Activated CD4-positive, alpha-beta T cell treated with anti-CD3 and anti-CD28 coated beads for 36 hours (primary cell): ENCODE measurements at places on chromosomes 11 and 22.

DNA sequence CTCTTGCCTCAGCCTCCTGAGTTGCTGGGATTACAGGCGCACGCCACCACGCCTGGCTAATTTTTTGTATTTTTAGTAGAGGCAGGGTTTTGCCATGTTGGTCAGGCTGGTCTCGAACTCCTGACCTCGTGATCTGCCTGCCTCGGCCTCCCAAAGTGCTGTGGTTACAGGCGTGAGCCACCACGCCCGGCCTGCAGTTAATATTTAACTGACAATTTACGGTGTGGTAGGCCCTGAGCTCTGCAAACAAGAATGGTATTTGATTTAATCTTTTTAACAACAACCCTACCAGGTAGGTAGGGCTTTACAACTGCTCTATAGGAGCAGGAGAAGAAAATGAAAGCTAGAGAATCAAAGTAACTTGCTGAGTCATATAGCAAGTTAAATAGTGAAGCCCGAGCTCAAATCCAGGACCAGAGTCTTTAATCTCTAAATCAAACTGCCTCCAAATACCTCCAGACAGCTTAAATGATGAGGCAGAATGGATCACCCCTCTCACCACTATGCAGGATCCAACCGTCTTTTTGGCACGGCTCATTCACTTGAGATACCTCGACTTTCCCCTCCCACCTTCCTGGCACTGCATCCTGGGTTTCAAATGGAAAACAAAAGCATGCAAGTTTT, 9.4 kb downstream of the UEVLD start:
- peak; percentile 15 for DNase-seq

DNA sequence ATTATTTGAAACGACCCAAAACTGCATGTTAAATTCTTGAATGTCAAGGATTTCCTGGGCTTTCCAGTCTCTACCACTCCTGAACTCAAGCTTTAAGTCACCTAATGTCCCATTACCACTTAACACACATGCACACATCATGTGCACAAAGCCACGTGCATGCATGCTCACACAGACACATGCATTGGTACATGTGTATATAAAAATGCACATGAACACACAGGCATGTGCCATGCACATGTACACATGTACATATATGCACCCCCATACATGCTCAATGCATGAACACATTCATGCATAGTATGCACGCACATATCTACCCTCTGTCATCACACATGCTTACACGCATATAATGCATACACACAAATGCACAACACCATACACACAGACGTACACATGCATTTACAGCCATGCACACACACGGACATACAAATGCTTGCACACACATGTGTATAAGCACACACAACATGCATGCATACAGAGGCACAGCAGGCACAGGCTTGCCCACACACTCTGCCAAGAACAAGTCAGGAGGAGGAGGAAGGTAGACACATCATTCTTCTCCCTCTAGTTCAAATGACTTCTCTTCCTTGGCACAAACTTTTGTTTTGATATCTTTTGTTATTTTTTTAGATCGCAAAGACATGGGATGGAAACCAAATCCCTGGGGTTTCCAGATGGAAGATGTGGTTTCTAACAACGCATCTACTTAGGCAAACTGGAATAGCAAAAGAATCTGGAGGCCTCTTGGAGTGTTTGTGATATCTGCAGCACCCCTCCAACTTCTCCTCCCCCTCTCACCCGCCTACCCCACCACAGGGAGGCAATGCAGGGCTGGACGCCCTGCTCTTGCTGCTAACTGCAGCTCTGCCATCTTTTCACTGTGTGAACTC, 24.6 kb downstream of the RASD2 start:
- DNase-seq = no peak

DNA sequence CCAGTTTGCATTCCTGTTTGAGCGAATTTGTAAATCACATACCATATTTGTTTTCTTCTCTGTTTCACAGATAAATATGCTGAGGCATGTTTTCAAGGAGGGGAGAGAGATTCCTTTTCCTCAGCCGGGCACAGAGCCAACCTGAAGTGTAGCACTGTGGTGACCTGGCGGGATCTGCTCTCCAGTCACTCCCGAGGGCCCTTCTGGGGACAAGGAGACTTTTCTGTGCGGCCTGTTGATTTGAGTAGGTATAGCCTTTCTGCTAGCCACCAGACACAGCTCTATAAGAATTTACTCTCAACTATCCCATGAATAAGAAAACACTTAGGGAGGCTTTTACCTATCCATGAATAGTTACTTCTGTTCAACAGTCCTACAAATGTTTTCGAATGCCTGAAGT, 63.5 kb upstream of the FDX1 start:
- DNase-seq = no peak

GRCh38 chr11:44110231-44110679, 14.8 kb downstream of the EXT2 start:
- DNase-seq = peak; percentile 76

- DNase-seq = no peak
Observed at GRCh38 chr11:128300785-128301184, 286.6 kb downstream of the ETS1 start.

GRCh38 chr11:100727410-100727809, 40.3 kb downstream of the ARHGAP42 start:
- DNase-seq = no peak

GRCh38 chr22:44276706-44277356, 35.9 kb downstream of the SHISAL1 start:
- no peak for DNase-seq

DNA sequence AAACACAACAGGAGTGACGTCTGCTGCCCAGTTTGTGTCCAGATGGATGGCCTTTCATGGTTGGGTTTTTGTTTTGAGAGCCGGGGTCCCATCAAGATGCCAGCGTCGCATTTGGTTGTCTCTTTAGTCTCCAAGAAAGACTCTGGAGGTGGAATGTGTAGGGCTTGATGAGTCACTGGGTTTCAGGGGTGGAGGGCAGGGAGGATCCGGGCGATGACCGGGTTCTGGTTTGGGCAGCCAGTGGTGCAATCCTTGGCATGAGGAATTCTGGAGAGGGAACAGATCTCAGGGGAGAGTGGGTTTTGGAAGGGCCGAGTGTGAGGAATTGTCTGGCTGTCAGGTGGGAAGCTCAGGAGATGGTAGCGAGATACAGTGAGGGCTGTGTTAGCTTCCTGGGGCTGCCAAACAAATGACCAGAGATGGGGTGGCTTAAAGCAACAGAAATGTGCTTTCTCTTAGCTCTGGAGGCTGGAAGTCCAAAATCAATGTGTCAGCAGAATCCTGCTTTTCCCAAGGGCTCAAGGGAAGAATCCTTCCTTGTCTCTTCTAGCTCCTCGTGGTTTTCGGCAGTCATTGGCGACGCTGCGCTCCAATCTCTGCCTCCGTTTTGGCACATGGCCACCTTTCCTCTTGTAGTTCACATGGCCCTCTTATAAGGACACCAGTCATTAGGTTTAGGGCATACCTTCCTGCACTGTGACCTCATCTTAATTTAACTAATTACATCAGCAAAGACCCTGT, 26.4 kb upstream of the PPFIA1 start:
- no peak for DNase-seq

DNA sequence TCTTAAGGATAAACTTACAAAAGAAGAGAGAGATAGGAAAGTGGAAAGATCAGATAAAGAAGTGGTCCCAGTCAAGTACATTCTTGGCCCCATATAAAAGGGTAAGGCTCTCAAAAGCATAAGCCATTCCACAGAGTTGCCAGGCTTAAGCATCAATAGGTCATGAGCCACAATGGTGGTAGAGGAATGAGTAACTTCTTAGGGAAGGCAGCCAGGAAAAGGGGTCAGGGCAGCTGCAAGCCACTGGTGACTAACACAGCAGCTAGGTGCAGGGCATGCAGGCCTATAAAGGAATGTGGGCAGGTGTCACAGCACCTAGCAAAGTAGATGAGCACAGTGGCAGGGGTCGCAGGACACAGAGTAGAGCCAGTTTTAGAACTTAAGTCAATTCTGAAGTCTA, 302.6 kb upstream of the FAT3 start:
- DNase-seq = no peak

DNA sequence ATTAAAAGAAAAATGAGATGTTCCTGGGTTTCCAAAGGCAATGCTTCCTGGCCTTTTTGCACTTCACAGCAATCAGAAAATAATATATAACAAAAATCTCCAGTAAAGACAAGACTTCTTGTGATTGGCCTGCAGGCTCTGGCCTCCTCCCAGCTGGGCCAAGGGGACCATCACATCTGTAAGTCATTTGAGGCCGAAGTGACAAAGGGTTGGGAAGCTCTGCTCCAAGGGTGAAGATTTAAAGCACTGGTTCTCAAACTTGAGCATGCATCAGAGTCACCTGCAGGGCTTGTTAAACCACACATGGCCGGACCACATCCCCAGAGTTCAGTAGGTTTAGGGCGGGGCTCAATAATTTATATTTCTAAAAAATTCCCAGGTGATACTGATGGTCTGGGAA, 32.1 kb downstream of the ARFGAP2 start:
- no peak for DNase-seq

DNA sequence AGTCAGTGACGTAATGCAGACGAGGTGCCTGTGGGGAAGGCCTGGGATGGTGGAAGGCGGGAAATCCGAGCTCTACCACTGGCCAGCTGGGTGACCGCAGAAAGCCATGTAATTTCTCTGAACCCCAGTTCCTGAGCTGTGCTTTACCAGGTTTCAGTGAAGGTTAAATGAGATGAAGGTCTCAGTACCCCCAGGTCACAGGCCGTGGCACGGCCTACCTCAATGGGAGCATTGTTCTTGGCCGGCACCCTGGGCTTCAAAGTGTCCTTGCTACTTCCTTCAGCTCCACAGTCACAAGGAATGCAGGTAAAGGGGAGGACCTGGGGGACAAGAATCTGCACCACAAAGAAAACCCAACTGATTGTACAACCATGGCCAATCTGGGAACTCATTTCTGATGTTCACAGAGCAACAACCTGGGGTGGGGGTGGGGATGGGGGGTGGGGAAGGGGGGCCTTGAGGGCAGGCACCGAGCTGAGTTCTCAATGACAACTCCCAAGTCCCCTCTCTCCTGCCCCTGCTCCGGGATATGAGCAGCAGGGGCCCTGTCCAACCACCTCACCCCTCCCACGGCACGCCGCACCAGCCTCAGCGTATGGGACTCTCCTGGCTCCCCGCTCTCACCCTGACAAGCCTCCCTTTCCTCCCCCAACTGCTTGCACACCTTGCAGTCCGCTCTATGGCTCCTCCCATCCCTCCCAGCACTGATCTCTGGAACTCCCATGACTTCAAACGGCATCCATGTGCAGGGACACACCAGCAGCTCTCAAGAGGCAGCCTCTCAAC, 59.1 kb upstream of the ARFGAP3 start:
- no peak for DNase-seq

GRCh38 chr11:115220911-115221310, 283.3 kb downstream of the CADM1 start:
- DNase-seq = no peak

DNA sequence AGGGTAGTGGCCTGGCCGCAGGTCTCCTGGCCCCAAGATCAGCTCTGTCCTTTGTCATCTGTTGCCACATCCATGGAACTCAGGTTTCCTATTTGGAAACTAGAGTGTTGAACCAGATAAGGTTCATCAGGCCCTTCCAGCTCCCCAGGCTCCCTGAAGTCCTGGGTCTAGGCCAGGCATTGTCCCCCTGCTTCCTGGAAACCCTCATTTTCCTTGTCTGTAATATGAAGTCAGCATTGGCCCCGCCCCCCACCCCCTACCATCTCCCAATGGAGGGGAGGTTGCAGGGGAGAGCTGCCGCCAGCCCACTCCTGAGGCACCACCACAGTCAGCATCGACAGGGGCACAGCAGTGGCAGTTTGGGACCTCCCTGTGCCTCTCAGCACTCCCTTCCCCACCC, 9.0 kb upstream of the MS4A10 start:
- DNase-seq = no peak

GRCh38 chr11:96622026-96622634, 232.3 kb downstream of the JRKL start:
- DNase-seq = no peak

GRCh38 chr11:11843211-11843621, 1.4 kb downstream of the USP47 start:
- DNase-seq = no peak

- no peak for DNase-seq
Observed at GRCh38 chr22:27829620-27830019, 28.1 kb upstream of the MN1 start.

- DNase-seq = no peak
Observed at GRCh38 chr11:11137339-11137738, 215.7 kb downstream of the CSNK2A3 start.

GRCh38 chr22:40263191-40263590, 83.1 kb upstream of the ADSL start:
- no peak for DNase-seq

- no peak for DNase-seq
Observed at GRCh38 chr11:82676483-82677094, 57.1 kb downstream of the FAM181B start.

GRCh38 chr11:120293038-120293800, 31.9 kb upstream of the TLCD5 start:
- DNase-seq = no peak

- no peak for DNase-seq
Observed at GRCh38 chr11:68854273-68854958, 12.7 kb upstream of the CPT1A start.

- no peak for DNase-seq
Observed at GRCh38 chr11:88348870-88349269, 11.3 kb upstream of the CTSC start.

- no peak for DNase-seq
Observed at GRCh38 chr22:24069721-24070120, 58.6 kb downstream of the CABIN1 start.

- DNase-seq = no peak
Observed at GRCh38 chr11:75242722-75243600, 2.4 kb downstream of the TPBGL start.

- DNase-seq = peak; percentile 78
Observed at GRCh38 chr22:21632237-21632895, at the start of gene CCDC116. Gene CCDC116, plus strand, starts transcription at chr22:21632760. Its CDS starts 422 bp downstream, at chr22:21633182.

- no peak for DNase-seq
Observed at GRCh38 chr22:27858626-27859025, 57.1 kb upstream of the MN1 start.

DNA sequence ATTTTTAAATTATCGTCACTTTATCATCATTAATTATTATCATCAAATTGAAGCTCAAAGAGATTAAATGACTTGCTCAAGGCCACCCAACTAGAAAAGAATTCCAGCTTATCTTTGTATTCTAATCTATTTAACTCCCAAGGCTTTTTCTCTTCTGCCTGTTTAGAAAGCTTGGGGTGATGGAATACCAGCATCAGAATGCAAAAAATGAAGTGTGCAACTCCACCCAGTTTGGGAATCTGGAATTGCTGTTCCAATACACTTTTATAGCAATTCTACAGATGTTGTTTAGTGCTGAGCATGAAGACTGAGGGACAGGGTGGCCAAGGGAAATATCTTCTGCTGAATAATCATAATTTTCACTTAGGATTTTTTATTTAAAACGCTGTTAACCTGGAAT, 97.2 kb upstream of the FIBIN start:
- DNase-seq = no peak

DNA sequence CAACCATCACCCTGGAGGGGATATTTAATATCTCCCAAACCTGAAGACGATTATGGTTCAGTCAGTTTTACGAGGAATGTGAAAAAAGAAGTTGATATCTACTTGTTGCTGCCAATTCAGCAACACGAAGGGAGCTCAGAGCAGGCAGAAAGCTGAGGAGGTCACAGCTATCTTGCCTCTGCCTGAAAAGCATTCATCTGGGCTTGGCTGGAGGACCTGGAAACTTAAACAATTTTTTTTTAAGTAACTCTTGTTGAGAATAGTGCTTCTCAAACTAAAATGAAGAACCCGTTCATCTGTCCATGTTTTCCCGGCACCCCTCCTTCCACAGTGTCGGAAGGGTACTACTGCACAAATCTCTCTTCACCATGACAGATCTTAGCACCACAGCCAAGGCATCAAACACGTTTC, 98.9 kb downstream of the MICAL3 start:
- no peak for DNase-seq
